Mammary microvascular endothelial cell (primary cell): ENCODE measurements at places on chromosomes 12 and 14. TPM values are rescaled to one million over a fixed set of nuclear protein-coding genes. Genes with fewer than 3 reads are reported as not detected.

Gene SIRT4
- total RNA-seq = 0.59 and 0.67 TPM in 2 replicates

Gene IFNG-AS1
- total RNA-seq = not detected in 2 replicates

Gene ADAM20
- total RNA-seq = not detected in 2 replicates

Gene RD3L
- not detected in 2 replicates for total RNA-seq

Gene CDKN1B
- total RNA-seq = 19.5 and 26.8 TPM in 2 replicates

Gene TROAP
- total RNA-seq = 26.0 and 39.2 TPM in 2 replicates

Gene PUS7L
- total RNA-seq = 6.5 and 11.1 TPM in 2 replicates

Gene LUM
- not detected in 2 replicates for total RNA-seq

Gene LRIG3
- 17.3 and 17.4 TPM in 2 replicates for total RNA-seq

Gene SLC39A2
- not detected in 2 replicates for total RNA-seq

Gene PCNX4
- total RNA-seq = 26.7 and 37.6 TPM in 2 replicates

Gene LBHD2
- not detected in 2 replicates for total RNA-seq

Gene TPPP2
- total RNA-seq = not detected in 2 replicates

Gene IFI27L2
- 44.7 and 63.9 TPM in 2 replicates for total RNA-seq

Gene PTPRB
- 53.5 and 63.4 TPM in 2 replicates for total RNA-seq

Gene OGFOD2
- total RNA-seq = 14.6 and 31.4 TPM in 2 replicates

Gene VRTN
- not detected in 2 replicates for total RNA-seq

Gene STON2
- total RNA-seq = 1.9 and 2.2 TPM in 2 replicates

Gene RNASE7
- total RNA-seq = not detected in 2 replicates

Gene MEG3
- total RNA-seq = 4.1 and 5.6 TPM in 2 replicates

Gene MPHOSPH9
- total RNA-seq = 34.2 and 49.8 TPM in 2 replicates

Gene TCL1B
- not detected in 2 replicates for total RNA-seq

Gene CLEC4C
- total RNA-seq = not detected in 2 replicates

Gene CCDC196
- not detected in 2 replicates for total RNA-seq

Gene KRT8
- 13.9 and 14.4 TPM in 2 replicates for total RNA-seq

Gene KLHL33
- total RNA-seq = 0.34 TPM in 1 of 2 replicates, not detected in the other

Gene KRT73
- not detected in 2 replicates for total RNA-seq
